ENCODE measurements at places on chromosomes 11 and 22.
A peak's percentile ranks its signal among the peaks of the same experiment; 100 is the strongest.

DNA sequence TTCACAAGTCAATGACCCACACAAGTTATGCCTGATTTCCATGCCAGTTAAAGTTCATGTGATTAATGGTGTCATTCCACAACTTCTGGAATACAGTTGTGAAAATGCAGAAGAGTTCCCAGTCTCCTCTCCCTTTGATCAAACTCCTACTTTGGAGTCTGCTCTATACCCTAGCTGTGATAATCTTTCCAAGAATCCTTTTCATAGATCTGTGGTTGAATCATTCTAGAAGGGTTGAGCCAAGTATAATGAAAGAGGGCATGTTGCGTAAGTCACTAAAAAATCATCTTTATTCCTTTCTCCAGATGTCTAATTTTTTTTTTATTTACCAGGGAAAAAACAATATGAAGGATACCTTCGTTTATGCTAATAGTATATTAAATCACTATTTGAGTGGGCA, 89.7 kb upstream of the CARD18 start:
- no peak for ATAC-seq

GRCh38 chr22:36435516-36436415, 45.7 kb downstream of the TXN2 start:
- ATAC-seq, result peak; percentile 88

GRCh38 chr11:102422817-102423712, 29.5 kb downstream of the TMEM123 start:
- no peak for ATAC-seq

DNA sequence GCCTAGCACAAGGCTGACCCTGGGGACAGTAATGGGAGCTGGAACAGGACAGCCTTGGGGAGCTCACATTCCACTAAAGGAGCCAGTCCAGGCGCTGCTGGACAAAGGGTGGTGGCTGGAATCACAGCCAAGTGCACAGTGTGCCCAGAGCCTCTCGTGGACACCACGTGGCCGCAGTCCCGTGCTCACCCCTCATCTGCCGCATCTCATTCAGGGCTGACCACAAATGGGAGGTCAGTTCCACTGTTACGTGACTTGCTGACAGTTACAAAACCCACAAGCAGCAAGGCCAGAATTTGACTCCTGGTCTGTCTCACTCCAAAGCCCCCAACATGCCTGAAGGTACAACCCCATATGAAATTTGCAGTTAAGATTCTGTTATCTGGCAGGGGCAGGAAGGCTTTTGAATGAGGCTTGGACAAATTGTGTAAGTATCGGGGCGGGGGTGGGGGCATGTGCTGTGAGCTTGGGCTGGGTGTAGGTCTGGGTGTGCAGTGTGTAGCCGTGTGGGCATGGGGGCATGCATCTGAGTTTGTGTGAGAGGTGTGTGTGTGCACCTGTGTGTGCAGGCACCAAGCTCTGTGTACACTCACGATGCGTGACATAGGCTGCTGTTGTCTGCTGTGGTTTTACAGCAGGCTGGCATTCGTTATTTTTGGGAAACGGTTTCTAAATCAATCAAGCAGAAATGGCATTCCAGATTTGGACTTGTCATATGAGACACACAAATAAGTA, 301.7 kb downstream of the BRD1 start:
- no peak for ATAC-seq

DNA sequence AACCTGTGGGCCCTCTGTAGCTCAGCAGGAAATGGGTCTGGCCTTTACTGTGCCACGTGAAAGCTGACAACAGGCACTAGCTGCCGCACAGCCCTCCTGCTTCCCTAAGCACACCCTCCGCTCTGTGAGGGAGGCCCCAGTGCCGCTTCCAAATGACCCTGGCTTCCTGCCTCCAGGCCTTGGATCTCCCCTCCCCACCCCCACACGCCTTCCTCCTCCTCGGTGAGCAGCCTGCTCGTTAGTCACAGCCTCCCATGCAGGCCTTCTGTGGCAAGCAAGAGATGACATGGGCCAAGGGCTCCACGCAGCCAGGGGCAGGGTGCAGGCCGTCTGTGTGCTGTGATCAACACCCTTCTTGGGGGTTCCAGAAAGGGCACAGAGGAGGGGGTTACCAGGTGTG, 15.3 kb upstream of the RASL10A start:
- ATAC-seq, result no peak

GRCh38 chr11:41003339-41004282, 455.8 kb downstream of the LRRC4C start:
- ATAC-seq, result no peak

- ATAC-seq, result peak; percentile 69
Measured at GRCh38 chr11:11311169-11311568, 41.9 kb downstream of the CSNK2A3 start.

DNA sequence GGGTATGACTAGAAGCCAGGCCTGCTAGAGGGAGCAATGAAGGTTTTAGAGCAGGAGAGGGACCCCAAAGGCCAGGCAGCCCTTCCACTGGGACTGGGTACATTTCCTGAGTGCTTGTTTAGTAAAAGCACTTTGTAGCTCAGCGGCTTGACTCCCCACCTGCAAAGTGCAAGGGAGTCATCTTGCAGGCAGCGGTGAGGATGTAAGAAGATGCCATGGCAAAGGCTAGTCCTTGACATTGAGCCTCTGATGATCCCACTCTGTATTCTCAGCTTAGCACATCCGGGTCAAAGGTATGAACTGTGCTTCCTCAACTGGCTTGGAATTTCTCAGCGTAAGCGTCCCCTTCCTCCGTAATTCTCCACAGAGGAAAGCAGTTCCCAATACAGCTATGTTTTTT, 3.1 kb upstream of the UBE2L3 start:
- ATAC-seq, result no peak

- no peak for ATAC-seq
Measured at GRCh38 chr11:45904309-45904915, 2.7 kb downstream of the FREY1 start.

GRCh38 chr11:44568331-44568657, 2.8 kb downstream of the CD82 start:
- ATAC-seq, result no peak

DNA sequence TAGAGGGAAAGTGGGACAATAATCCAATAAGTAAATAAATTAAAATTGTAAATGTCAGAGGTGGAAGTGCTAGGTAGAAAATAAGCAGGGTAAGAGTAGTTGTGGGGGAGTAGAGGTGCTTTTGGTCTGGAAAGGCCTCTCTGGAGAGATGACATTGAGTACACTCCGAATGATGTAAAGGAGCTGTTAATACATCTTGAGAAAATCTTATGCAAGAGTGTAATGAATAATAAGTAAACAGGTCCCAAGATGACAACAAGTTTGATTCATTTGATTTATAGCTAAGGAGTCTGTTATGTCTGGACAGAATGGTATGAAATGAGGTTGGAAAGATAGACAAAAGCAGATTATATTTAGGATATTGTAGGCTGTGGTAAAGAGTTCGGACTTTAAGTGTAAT, 87.5 kb downstream of the TMEM135 start:
- ATAC-seq, result no peak

- no peak for ATAC-seq
Measured at GRCh38 chr11:130407978-130408377, 20.4 kb downstream of the ADAMTS8 start.

- no peak for ATAC-seq
Measured at GRCh38 chr11:81602508-81602907, 1131.2 kb downstream of the FAM181B start.

- peak; percentile 25 for ATAC-seq
Measured at GRCh38 chr22:18071968-18072310, 5.9 kb upstream of the PEX26 start.

- ATAC-seq, result no peak
Measured at GRCh38 chr11:47495011-47495855, 46.3 kb upstream of the RAPSN start.

GRCh38 chr11:73866586-73866996, 10.1 kb downstream of the COA4 start:
- no peak for ATAC-seq

GRCh38 chr11:115775846-115776245, 271.6 kb upstream of the CADM1 start:
- ATAC-seq, result no peak

DNA sequence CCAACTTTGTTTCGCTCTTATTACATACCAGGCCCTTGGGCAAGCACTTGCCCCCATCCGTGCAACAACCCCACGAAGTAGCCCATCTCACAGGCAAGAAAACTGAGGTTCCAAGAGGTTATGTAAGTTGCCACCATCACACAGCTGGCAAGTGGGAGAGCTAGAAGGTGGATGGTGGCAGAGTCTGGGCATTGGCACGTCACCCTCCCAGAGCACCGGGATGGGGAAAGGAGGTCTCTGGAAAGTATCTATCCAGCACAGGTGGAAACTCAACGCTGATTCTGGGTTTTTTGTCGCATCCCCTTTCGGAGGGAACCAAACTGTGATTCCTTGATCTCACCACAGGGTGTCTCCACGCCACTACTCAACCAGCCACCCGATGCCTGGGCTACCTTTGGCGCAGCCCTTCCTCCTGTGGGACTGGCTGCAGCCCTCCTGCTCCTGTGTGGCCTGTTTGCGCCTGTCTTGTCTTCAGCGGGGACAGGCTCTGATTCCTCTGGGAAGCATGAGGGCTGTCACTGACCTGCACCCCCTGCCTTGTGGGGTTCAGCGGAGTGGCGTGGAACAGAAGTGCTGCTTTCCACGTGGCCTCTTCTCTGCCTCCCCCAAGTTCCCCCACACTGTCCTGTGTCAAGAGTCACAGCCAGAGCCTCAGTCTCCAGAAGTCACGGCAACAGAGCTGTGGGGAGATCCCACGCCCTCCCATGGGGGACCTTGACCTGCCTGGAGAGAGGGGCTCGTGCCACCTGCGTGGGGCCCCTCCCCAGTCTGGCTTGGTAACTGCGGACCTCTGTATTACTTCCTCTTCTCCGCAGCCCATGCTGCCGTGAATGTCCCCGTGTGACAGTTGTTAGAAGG, 34.4 kb upstream of the TRIM29 start:
- peak; percentile 63 for ATAC-seq

GRCh38 chr22:35554297-35554845, 13.7 kb downstream of the RASD2 start:
- ATAC-seq, result peak; percentile 4

DNA sequence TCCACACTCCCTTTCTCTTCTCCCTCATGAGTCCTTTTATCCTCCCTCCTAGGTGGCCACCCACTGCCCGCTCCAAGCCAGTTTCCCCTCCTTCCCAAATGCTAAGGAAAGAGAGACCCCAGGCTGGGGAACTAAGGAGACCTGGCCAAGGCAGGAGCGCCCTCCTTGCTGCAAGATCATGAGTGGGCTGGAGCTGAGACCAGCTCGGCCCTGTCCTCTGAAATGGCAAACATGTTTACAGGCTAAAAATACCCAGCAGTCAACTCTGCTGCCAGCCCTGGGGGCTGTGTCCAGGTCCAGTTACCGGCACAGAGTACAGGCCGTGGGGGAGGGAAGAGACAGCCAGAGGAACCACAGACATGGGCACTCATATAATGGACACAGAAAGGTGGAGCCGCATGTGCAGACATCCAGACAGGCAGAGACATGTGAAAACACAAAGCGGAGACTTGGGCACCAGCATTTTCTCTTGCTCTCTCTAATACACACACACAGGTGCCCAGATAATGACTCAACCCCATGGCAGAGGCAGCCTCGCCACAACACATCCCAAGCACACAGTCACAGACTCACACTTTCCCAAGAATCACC, 1.2 kb upstream of the AHNAK start:
- ATAC-seq, result no peak

DNA sequence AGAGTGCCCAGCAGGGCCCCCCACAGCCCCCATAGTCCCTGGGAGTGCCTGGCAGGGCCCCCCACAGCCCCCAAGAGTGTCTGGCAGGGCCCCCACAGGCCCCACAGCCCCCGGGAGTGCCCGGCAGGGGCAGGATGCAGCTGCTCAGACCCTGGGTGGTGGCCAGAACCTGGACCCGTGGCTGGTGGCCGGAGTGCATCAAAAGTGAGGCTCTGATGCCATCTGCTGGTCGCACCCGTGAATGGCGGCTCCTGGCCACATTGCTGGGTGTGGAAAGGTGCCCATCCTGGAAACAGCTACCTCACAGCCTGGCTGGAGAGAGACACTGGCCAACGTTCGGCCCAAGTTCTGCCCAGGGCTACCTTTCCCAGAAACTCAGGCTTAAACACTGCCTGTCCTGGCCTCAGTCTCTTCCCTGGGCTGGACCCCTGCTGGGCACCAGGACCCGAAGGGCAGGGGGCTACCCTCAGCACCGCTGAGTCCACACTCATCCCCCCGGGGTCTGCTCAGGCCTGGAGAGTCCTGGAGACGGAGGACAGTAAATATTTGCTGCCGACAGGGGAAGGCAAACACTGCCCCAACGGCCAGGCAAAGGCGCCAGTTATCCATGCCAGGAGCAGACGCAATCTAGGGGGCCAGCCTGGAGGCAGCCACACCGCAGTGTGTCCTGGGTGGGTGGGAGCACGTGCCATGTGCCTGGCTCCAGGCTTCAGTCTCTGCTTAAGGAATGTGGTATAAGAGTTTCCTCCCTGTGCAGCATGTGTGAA, 4.4 kb downstream of the INS start:
- ATAC-seq, result no peak

DNA sequence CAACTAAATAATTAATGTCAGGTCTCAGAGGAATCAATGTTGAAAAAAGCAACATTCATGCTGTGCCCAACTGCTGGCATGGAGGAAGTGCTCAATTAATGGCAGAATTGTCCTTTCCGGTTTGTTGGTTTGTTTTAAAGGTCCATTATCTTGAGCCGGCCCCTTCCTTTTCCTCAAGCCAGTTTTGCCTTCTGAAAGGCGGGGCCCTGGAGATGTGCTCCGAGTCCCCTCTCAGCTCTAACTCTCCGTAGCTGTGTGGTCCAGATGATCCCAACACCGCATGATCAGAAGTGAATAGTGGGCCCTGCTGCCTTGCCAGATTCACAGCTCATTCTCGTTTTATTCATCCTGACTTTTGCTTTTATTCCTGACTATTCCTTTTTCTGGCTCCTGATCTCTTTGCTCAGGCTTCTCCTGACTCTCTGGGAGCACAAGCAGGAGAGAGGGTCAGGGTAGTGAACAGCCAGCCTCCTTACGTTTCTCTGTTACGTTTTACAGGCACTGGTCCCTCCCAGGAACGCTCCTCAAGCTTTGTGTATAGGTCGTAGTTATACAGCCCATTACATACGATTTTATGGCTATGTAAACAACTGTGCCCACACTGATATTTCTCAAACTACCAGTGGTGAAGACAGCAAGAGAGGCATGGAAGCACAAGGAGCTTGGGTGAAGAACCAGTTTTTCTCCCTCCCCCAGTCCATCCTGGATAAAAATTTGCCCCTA, 265.9 kb downstream of the LARGE1 start:
- ATAC-seq, result no peak

DNA sequence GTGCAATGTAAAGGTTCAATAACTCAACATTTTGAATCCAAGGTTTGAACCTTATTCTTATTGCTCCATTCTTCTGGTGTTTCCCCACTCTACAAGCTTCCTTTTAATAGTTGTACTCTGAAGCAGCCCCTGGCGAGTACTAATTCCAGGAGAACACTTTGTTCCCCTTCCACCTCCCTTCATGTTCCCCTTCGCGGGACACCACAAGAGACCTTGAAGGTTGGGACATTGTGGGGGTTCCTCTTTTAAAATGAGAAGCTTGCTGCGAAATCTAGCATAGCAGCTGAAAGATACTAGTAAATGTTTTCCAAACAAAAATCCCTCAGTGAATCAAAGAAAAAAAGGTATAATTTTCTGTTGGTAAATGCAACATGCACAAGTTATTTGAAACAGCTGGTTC, 626.3 kb upstream of the LRRC4C start:
- no peak for ATAC-seq

Measured in stimulated activated memory B cell treated with anti-CD40 and anti-IgM and Interleukin-4, amounts not matched to agents 10 μg/mL and 1 μg/mL and 100 μg/mL, for 72 hours (primary cell).